Ammon's horn (tissue), 1 donor: ENCODE measurements at places on chromosomes 12 and 14.

DNA sequence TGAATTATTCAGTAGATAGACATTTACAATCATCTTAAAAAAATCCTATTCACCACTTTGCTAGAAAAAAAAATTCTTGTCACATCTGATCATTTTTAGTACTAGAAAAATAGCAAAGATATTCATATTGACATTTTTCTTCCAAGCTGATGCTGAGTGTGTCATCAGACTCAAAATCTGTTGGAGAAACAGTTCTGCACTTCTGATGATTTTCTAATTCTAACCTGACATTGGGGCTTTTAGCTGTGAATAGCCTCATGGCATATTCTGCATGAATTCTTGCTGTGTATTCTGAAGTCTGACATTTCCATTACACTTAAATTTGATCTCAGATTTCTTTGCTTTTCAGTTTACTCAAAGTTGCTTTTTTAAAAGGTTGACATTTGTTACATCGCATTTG is 150.1 kb downstream of the PIK3C2G start:
- no peak for DNase-seq

- DNase-seq = no peak
These were observed 10.4 kb upstream of the NOPCHAP1 start for GRCh38 chr12:104975587-104976343.

DNA sequence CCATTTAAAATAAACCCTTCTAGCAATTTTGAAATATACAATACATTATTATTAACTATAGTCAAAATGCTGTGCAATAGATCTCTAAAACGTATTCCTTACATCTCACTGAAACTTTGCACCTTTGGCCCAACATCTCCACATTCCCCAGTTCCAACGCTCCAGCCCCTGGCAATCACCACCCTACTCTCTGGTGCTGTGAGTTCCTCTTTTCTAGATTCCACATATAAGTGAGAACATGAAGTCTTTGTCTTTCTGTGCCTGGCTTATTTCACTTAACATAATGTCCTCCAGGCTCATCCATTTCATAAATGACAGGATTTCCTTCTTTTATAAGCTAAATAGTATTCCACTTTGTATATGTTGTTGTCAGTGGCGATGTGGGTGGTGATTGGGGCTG is 194.7 kb upstream of the RTL1 start:
- DNase-seq = no peak

GRCh38 chr14:77276295-77276935 is 5.4 kb upstream of the NGB start:
- DNase-seq = no peak

DNA sequence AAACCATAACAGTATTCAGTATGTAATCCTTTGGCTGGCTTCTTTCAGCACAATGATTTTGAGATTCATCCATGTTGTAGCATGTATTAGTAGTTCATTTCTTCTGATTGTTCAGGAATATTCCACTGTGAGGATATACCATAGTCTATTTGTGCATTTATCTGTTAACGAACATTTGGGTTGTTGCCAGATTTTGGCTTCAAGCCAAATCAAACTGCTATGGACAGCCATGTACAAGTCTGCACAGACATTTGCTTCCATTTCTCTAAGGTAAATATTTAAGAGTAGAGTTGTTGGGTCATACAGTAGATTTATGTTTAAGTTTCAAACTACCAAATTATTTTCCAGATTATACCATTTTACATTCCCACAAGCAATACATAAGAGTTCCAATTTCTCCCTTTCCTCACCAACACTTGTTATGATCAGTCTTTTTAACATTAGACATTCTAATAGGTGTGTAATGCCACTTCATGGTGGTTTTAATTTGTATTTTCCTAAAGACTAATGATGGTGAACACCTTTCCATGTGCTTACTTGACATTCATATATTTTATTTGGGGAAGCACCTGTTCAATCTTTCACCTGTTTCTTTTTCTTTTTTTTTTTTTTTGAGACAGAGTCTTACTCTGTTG is 56.6 kb downstream of the ZFYVE21 start:
- DNase-seq = no peak

DNA sequence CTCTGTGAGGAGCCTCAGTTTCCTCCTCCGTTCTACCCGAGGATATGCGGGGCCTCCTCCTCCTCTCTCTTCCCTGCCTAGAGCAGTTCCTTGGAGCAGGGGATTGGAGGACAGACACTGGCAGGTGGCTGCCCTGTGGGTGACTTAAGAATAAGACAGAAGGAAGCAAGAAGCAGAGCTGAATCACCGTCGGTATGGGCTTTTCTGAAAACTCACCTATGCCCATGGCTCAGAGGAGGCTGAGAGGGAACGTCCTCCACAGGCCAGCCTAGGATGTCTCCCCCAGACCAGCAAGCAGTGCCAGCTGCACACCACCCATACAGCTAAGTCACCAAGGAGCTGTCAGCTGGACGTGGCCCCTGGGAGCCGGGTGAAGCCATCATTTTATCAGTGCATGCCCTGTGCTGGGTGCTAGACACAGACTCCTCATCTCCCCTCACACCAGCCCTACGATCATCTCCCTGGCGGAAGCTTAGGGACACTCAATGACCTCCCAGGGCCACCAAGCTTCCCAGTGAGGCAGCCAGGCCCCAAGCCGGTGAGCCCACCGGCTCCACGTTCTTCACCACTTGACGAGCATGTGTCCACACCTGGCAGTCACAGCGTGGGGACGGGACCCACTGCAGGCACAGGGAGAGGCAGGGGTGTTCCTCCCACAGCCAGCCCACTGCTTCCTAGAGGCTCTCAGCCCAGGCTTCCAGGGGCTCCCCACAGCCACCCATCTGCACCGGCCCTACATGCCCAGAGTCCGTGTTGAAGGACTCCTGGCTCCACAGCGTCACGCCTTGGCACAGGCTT is 21.4 kb downstream of the ITPK1 start:
- no peak for DNase-seq

DNA sequence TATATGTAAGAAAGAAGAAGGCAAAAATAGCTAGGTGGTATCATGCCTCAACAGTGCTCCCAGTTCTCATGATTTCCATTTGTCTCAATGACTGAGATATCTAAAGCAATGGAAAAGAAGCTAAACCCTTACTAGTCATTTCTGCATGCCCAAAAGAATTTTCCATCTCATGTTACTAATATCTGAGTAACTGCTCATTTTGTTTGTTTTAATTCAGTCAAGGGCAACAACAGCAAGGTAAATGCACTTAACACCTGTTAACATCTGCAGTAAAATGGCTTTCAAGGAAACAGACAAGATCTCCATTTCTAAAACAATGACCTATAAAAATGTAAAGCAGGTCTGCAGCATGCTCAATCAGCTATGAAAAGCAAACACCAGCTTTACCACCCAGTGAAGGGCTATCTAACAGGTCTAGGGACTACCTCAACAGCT is 19.4 kb upstream of the SELPLG start:
- DNase-seq = no peak

DNA sequence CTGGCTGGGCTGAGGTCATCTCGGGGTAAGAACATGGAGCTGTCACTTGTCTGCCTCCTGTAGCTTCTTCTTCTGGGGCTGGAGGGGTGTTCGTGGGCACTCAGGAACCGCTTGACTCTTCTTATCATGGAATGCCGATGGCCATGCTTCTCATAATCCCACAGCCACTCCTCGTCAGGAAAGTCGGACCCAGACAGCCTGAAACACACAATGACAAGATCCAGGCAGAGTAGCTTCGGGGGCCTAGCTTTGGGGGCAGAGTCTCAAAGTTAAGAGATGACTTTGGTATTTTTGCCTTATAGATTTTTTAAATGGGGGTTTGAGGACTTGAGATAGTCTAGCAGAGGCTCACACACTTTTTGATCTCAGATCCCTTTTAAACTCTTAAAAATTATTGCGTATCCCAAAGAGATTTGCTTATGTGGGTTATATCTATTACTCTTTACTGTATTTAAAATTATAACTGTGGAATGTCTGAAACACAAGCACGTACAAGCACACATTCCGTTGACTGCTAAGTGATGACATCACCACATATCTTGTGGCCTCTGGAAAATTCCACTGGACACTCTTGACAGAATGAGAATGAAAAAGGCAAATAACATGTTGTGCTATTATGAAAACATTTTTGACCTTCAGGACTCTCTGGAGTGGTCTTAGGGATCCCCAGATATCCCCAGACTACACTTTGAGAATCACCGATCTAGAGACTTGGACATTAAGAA is 43.3 kb downstream of the BEST3 start:
- no peak for DNase-seq

DNA sequence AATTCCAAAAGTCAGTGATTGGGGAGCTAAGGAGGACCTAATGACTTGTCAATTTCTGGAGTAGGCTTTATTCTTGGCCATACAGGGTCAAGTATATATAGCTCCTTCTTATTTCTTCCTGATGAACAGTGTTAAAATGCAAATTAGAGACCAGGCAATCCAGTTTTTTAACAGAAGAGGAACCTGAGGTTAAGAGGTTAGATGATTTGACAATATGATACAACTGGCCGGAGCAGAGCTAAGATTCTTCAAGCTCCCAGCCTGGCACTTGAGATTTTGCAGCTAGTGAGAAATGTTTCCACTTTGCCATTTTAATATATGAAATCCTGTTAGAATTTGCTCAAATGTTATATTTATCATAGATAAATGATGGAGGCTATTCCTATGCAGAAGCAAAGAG is 204.0 kb downstream of the SSPN start:
- DNase-seq = no peak

DNA sequence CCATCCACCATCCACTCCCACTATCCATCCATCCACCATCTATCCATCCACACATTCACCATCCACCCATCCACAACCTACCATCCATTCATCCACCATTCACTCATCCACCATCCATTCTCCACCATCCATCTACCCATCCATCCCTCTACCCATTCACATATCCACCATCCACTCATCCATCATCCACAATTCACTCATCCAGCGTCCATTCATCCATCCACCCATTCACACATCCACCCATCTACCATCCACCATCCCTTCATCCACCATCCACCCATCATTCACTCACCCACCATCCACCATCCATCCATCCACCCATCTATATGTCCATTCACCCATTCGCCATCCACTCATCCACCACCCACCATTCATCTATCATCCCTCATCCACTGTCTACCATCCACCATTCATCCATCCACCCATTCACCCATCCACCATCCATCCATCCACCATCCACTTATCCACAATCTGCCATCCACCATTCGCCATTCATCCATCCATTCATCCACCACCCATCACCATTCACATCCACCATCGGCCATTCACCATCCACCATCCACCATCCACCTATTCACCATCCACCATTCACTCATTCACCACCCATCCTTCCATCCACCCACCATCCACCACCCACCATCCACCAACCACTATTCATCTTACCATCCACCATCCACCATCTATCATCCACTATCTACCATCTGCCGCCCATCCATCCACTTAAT is 2.0 kb upstream of the AMN start:
- no peak for DNase-seq

DNA sequence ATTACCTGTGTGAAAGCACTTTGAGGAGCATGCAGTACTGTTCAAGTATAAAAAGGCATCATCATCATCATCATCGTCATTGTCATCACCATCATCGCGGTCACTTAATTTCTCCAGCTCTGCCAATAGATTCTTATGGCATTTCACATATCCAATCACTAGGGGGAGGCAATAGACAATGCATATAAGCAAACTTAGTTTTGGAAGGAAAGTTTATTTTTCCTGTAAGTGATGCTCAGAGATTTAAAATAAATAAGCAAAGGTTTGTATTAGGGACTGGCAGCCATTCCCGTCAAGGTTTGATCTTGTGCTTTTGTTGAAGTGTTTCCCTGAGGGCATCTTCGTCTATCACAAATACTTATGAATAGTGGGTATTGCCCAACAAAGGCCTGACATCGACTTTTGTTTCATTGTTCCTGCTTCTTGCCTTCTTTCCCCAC is 127.4 kb downstream of the KTN1 start:
- DNase-seq = peak; percentile 70

DNA sequence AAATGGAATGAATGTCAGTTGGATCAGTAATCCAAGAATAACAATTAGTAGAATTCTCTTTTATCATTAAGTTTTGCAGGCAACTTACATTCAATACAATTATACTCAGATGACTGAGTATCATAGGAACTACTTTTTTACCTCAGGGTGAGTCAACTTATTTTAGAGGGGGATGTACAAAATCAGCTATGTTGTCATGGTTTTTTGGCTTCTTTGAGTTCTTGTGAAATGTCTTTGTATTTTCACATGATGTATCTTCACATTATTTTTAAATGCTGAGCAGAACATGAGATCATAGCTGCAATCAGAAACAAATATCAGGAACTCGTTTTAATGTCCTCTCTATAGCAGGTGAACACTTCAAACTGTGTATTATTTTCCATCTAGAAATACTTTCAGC is 65.3 kb upstream of the PTPRR start:
- no peak for DNase-seq

- DNase-seq = no peak
These were observed 268.2 kb upstream of the PLEKHG7 start for GRCh38 chr12:92434607-92435025.

DNA sequence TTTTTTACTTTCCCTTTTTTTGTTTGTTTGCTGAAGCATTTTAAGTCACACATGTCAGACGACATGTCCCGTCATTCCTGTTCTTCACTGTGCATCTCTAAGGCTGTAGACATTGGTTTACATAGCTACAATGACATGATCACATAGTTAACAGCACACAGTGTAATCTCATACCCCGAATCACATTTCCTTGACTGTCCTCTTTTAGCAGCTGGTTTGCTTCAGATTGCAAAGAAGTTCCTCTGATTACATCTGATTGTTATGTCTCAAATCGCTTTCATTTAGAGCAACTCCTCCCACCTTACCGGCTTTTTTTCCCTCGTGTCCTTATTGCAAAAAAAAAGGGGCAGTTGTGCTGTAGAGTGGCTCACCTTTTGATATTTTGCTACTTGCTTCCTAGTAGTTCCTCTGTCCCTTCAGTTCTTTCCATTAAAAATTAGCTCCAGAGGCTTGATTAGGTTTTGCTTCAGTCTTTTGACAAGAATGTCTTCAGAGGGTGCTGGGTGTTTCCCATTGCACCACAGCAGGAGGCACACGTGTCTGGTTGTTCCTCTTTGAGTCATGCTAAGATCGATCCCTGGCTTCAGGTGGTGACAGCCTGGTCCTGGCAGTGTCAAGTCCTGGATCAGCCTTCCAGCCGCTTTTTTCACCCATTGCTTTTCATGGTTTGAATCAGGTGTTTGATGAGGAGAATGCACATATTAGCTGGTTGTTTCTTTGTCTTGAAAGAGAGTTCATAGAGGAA is 35.0 kb downstream of the ZNF664 start:
- no peak for DNase-seq

- peak; percentile 1 for DNase-seq
These were observed 551.0 kb downstream of the DIO2 start for GRCh38 chr14:79660053-79660939.

- no peak for DNase-seq
These were observed 8.4 kb downstream of the RNU4-2 start for GRCh38 chr12:120283318-120283717.

GRCh38 chr12:103840462-103840875 is 565 bp downstream of the NT5DC3 start:
- DNase-seq = no peak

GRCh38 chr12:104802208-104802607 is 155.9 kb downstream of the SLC41A2 start:
- DNase-seq = no peak
